Nasal cavity respiratory epithelium epithelial cell of viscerocranial mucosa (primary cell): ENCODE measurements at places on chromosomes 1 and 21. TPM values are rescaled to one million over a fixed set of nuclear protein-coding genes. Genes with fewer than 3 reads are reported as not detected.

The FTCD gene
- 0.14 TPM in 1 of 2 replicates, not detected in the other for total RNA-seq

The CFHR1 gene
- total RNA-seq = not detected in 2 replicates

The HRNR gene
- total RNA-seq = under 0.01 and 0.34 TPM in 2 replicates

The KRTAP11-1 gene
- not detected in 2 replicates for total RNA-seq

The ZSCAN20 gene
- total RNA-seq = 4.1 and 7.0 TPM in 2 replicates

The TTC39A gene
- total RNA-seq = 13.3 and 19.1 TPM in 2 replicates

The SLC39A1 gene
- total RNA-seq = 104 and 119 TPM in 2 replicates

The PDC gene
- not detected in 2 replicates for total RNA-seq

The BCL2L15 gene
- total RNA-seq = under 0.01 and 2.9 TPM in 2 replicates

The KRTAP21-2 gene
- total RNA-seq = not detected in 2 replicates

The PDPN gene
- total RNA-seq = 3.1 and 12.1 TPM in 2 replicates

The TRIM67 gene
- total RNA-seq = not detected in 2 replicates

The SRRM1 gene
- 31.4 and 40.5 TPM in 2 replicates for total RNA-seq

The HFM1 gene
- total RNA-seq = under 0.01 TPM in 1 of 2 replicates, not detected in the other

The ZSWIM5 gene
- total RNA-seq = under 0.01 and 0.14 TPM in 2 replicates

The MYOM3 gene
- total RNA-seq = 0.34 and 0.85 TPM in 2 replicates

The ESRRG gene
- 0.21 TPM in 1 of 2 replicates, not detected in the other for total RNA-seq

The SIM2 gene
- total RNA-seq = 0.07 and 0.34 TPM in 2 replicates
